ENCODE measurements at places on chromosomes 2 and 18. TPM values are rescaled to one million over a fixed set of nuclear protein-coding genes. Genes with fewer than 3 reads are reported as not detected.

The ABHD1 gene
- total RNA-seq, result 0.22 TPM

The APLF gene
- total RNA-seq, result 11.4 TPM

The ERICH2 gene
- total RNA-seq, result 0.43 TPM

The PPP4R1 gene
- 109 TPM for total RNA-seq

The INO80B gene
- total RNA-seq, result 12.2 TPM

The DTNA gene
- 1.8 TPM for total RNA-seq

The GREB1L gene
- total RNA-seq, result under 0.01 TPM

The C2orf80 gene
- not detected for total RNA-seq

The GALNT5 gene
- total RNA-seq, result 59.5 TPM

The UGT1A8 gene
- not detected for total RNA-seq

The KATNAL2 gene
- total RNA-seq, result 5.9 TPM

The PLEKHH2 gene
- total RNA-seq, result 27.0 TPM

The CD207 gene
- total RNA-seq, result not detected

The CDH19 gene
- 0.11 TPM for total RNA-seq

The CDK15 gene
- total RNA-seq, result 0.11 TPM

The DOK6 gene
- total RNA-seq, result 0.76 TPM
